ENCODE measurements at places on chromosomes 12 and 14.
A peak's percentile ranks its signal among the peaks of the same experiment; 100 is the strongest.

- no peak for DNase-seq
Observed at GRCh38 chr12:95908573-95908972, 33.8 kb downstream of the CCDC38 start.

GRCh38 chr14:96962337-96962736 lies 165.2 kb downstream of the VRK1 start:
- DNase-seq = peak; percentile 66

DNA sequence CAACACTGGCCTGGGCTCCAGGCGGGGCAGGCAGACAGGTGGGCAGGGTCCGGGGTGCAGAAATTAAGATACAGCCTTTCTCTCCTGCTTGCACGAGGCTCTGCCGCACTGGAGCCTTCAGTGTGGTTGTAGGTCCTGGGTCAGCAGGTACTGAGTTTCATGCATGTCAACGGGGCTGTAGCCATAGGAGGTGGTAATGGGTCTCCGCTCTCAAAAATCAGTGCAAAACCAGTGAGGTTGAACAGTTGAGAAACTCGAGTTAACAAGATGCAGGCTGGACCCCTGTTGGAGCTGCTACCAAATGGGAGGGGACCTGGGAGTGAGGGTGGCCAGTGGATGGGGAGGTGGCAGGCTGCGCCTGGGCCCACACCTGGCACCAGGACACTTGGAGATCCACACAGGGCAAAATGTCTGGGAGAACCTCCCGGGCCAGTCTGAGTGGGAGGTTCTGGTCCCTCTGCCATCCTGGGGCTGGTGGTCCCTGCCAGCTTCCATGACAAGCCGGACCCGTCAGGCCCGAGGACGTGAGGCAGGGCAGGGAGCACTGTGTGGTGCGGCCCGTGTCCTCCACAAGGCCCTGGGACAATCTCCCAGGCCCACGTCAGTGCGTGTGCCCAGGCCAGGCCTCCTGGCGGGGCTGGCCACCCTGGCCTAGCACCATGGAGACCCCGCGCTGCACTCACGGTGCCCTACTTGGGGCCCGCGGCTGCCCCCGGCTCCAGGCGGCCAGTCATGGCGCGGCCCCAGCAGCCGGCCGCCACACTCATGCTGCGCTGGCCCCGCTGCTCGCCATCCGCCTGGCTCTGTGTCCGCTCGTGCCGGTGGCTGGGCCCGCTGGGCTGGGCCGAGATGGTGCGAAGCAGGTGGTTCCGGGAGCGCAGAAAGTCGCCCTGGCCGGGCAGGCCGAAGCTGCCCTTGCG lies 5.1 kb downstream of the ARL6IP4 start:
- DNase-seq = no peak

- DNase-seq = peak; percentile 36
Observed at GRCh38 chr12:3777206-3777809, 24.4 kb upstream of the CRACR2A start.

DNA sequence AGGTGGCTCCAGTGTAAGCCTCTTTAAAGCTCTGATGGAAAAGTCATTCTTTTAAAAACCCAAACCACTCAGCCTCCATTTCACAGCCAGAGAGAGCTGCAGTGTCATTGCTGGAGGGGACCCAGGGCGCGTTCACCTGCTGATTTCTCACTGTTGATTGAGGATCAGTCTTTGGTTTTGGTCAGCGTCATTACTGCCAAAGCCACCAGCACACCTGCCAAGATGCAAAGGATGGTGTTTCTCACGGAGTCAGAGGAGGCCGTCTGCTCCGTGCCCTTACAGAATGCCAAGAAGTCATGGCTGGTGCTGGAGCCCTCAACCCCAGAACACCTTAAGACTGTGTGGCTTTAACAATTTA lies 32.8 kb upstream of the BATF start:
- no peak for DNase-seq

GRCh38 chr14:72512281-72512680 lies 381.6 kb downstream of the DPF3 start:
- no peak for DNase-seq

DNA sequence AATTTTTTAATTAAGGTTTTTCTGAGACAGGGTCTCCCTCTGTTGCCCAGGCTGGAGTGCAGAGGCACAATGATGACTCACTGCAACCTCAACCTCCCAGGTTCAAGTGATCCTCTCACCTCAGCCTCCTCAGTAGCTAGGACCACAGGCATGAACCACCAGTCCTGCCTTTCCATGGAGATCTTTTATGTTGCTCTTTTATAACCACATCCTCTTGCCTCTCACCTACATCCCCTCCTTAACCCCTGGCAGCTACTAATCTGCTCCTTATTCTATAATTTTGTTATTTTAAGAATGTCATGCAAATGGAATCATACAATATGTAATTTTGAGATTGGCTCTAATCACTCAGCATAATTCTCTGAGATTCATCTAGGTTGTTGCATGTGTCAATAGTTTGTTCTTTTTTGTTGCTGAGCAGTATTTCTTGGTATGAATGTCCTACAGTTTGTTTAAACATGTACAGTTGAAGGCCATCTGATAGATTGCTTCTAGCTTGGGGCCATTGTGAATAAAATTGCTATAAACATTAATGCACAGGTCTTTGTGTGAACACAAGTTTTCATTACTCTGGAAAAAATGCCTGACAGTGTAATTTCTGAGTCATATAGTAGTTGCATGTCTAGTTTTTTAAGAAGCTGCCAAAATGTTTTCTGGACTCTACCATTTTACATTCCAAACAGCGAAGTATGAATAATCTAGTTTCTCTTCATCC lies 249.2 kb upstream of the AMIGO2 start:
- DNase-seq = peak; percentile 21

DNA sequence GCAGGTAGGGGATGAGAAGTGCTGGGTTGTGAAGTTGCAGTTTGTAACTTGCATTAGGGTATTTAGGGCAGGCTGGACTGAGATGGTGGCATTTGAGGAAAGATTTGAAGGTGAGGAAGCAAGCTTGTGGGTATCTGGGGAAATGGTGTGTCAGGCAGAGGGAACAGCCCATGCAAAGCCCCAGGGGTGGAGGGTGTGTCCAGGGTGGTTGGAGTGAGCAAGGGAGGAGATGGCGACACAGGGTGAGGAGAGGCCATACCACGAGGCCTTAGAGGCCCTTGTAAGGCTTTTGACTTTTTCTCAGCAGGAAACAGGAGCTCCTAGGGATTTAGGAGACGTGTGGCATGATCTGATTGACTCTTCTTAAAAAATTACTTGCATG lies 136.9 kb downstream of the NUAK1 start:
- no peak for DNase-seq

GRCh38 chr14:48874711-48875110 lies 711.5 kb downstream of the RPS29 start:
- DNase-seq = no peak

DNA sequence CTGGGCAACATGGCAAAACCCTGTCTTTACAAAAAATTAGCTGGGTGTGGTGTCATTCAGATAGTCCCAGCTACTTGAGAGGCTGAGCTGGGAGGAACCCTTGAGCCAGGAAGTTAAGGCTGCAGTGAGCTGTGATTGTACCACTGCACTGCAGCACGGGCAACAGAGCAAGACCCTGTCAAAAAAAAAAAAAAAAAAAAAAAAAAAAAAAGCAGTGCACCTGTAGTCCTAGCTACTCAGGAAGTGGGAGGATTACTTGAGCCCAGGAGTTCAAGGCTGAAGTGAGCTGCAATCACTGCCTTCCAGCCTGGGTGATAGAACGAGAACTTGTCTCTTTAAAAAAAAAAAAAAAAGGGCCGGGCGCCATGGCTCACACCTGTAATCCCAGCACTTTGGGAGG lies 5.6 kb downstream of the REM2 start:
- DNase-seq = peak; percentile 6

GRCh38 chr14:104863131-104863862 lies 1.8 kb upstream of the CEP170B start:
- no peak for DNase-seq

- no peak for DNase-seq
Observed at GRCh38 chr12:80129895-80130530, 30.7 kb downstream of the OTOGL start.

GRCh38 chr12:110637869-110638441 lies 24.0 kb downstream of the TCTN1 start:
- DNase-seq = no peak

DNA sequence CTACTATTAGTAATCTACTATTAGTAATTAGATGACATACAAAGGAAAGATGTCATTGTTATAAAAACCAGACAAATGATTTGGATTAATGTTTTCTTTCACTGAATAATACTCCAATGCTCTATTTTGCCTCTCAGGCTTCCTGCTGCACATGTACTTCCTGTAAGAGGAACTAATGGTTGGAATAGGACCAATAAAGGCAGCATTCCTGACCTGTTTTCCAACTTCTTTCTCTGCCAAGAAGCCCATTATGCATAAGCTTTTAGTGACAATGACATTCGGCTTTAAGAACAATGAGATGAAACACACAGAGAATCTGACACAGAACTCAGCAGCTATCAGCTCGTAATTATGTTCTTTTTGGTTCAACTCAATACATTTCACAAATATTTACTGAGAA lies 5.2 kb upstream of the C12orf56 start:
- DNase-seq = no peak

All from CD4-positive, alpha-beta T cell treated with Interleukin-4 for 4 hours (primary cell).